ENCODE measurements at places on chromosomes 5 and 9.

- DNase-seq = no peak
Measured at GRCh38 chr5:74507370-74508005, 133.0 kb downstream of the ENC1 start.

GRCh38 chr5:173498286-173498685 is 118.2 kb downstream of the BOD1 start:
- no peak for DNase-seq

GRCh38 chr5:34900652-34901051 is 14.7 kb downstream of the RAD1 start:
- no peak for DNase-seq

DNA sequence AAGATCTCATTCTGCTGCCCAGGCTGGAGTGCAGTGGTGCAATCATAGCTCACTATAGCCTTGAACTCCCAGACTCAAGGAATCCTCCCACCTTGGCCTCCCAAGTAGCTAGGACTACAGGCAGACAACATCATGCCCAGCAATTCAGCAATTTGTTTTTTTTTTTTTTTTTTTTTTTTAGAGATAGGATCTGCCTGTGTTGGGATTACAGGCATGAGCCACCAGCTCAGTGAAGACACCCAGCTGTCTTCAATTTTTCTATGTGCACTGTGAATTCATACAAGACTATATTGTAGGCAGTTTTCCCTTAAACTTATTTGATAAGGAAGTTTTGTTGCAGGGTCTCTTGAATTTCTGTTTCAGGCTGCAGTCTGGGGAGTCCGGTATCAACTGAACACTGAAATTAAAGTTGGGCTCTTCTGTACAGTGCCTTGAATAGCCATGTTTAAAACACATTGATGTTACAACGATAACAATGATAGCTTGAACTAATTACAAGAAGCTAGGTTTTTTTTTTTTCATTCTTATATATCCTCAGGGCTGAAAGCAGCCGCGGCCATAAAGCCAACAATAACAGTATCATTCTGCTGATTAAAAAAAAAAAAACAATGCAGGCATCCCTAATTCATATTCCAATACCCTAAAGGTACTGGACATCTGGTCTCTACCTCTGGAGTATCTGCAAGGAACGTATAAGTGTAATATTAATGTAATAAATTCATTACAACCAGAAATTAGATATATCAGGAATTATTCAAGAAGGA is 63.5 kb downstream of the MPDZ start:
- DNase-seq = no peak

DNA sequence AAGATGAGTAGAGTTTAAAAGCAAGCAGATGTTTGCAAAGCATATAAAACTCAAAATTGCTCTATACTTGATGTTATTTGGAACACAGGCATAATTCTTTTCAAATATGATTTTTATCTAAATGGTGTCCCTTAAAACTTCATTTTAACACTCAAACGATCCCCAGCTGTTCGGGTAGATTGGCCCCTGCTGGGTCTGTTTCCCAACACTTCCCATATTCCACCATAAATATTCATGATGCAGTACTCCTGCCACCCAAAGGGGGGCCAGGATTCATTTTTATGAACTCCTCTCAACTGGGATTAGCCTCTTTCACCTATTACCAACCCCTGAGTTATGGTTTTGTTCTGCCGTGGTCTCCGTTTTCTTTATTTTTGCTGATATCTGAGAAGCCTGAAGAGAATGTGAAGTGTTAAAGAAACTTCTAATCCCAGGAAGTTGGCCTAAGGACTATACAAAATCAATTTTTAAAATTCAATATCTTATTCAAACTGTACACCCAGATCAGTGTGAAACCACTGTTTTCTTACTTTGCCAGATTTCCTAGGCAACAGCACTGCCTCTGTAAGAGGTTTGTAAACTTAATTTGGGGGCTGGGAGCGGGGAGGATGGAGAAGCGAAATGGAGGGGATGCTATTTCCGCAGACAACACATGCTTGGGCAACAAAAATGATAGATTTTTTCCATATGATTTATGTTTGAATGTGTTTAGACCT is 384.1 kb downstream of the DMRT2 start:
- no peak for DNase-seq

- DNase-seq = no peak
Measured at GRCh38 chr9:130100681-130101080, 47.0 kb downstream of the GPR107 start.

GRCh38 chr5:142182840-142183239 is 74.3 kb downstream of the NDFIP1 start:
- no peak for DNase-seq

DNA sequence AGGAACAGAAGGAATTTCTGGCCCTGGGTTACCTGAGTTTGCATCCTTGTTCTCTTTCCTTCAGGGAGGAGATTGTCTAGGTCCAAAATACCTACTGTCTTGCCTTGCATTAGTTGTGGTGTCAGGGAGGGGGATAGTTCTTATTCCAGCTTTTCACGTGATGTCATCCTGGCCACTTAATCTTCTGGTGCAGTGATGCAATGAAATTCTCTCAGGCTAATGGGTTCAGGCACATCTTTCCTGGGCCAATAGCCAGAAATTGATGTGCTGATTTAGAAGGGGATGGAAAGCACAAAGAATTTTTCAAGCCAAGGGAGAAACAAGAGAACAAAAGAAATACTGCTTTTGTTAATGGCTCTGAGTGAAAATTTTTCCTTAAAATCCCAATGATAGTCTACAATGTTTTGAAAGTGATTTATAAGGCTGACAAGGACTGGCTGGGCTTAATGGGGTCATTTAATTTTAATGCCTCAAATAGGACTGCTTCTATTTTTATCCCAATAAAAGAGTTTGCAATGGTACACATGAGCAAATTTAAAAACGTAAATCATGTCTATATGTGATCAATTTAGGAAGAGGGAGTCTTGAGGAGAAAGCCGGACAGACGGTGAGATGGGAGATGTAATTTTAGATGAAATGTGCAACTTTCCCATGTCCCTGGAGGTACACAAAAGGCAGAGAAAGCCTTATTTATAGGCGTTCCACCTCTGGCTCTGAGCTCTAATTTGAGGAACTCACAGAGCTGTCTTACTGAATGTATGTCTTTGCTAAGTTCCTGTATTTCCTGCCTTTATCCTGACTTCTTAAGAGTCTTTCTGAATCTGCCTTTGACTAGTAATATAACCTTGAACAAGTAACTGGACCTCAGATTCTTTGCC is 89.3 kb upstream of the SV2C start:
- no peak for DNase-seq

DNA sequence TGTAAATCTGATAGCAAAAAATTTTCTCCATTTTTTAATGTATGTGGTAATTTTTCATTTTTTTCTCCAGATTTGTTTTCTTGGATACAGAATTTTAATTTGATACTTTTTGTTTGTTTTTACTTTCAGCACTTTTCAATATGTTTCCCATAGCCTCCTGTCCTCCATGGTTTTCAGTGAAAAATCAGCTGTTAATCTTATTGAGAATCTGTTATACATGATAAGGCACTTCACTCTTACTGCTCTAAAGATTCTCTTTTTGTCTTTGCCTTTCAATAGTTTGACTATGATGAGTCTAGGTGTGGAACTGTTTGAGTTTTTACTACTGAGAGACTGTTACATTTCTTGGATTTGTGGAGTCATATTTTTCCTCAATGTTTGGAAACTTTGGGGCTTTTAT is 455.7 kb upstream of the NUDT12 start:
- no peak for DNase-seq

DNA sequence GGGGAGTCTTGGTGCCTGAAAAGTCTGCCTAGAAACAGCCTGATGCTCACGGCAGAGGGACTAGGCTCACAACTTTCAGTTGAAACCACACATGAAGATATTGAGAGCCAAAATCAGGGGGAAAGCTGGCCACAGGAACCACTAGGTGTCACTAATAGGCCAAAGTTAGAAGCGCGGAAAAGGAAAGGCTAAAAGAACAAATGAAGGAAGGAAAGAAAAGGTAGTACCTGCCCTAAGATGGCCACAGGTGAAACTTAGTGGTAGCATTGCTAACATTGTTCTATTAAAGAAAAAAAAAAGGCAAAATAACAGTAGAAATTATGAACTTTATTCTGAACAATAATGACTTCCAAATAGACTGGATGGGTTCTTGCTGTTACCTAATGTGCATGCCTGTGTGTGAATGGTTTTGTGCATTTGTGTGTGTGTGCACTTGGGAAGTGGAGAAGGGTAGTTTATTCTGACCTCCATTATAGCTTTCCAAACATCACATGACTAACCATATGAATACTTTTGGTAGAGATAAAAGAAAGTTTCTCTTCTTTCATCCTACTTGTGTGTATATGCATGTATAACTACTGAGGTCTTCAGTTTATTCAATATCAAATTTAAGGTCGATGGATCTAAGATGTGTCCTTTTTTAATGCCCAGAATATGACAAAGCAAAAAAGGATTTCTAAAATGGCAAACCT is 2.1 kb upstream of the RFESD start:
- no peak for DNase-seq

DNA sequence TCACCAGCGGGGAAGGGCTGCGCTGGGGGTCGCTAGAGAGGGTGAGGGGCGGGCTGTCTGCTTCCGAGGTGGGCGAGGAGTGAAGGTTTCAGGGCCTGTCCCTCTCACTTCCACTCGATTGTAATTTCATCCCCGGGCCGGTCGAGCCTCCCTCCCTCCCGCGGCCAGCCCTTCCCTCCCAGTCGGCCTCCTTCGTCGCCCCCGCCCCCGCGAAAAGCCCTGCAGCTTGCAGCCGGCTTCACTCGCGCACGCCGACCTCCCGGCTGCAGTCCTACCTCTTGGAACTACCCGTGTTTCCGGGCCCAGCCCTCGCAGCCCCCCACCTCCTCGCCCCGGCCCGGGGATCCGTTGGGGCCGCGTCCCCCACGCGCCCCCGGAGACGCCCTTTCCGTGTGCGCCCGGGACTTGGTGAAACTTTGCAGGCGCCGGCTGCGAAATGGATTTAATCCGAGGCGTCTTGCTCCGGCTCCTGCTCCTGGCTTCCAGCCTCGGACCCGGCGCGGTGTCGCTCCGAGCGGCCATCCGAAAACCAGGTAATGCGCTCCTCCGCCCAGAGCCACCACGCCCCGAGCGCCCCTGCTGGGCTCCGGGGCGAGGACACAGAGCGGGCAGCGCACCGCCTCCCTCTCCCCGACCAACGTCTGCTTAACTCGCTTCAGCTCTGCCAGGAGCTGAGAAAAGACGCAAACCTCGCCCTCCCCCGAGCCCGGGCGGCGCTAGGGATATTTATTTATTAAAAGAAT is at the start of gene EGFLAM:
Gene EGFLAM, plus strand, starts transcription at position 241 of the 743 bp plus-strand sequence. Its CDS starts 196 bp downstream, at position 437.
- peak; percentile 74 for DNase-seq

DNA sequence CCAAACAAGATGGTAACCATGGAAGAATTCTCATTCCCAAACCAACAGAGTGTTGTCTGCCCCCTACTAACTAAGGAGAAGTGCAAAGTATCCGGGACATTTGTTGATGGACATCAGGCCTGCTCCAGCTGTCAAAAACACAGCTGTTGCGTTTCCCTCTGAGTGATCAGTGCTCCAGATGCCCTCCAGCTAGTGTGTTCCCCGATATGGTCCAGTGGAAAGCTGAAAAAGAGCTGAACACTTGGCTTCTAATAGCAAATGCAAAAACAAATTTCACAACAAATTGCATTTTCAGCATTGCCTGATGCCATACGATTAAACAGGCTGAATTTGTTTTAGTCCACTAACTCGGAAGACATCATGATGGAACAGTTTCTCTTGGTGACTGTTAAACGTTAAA is 1398.7 kb downstream of the PTPRD start:
- no peak for DNase-seq

- no peak for DNase-seq
Measured at GRCh38 chr9:7729371-7730163, 70.0 kb downstream of the DMAC1 start.

DNA sequence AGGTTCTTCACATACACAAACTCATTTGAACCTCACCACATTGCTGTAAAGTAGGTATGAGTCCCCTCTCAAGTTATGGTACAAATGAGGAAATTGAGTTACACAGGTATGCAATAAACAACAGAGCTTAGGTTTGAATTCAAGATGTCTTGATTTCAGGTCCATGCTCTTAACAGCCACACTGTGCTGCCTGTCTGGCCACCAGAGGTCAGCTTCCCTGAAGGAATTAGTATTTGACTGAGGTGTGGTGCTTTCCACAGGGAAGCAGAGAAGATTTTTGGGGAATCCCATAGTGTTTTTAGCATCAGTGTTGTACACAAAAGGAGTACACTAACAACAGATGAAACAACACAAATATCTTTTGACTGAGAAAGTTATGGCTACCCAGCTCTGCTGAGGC is 94.4 kb upstream of the ITGA1 start:
- no peak for DNase-seq

GRCh38 chr9:136943291-136944211 is 987 bp downstream of the FBXW5 start:
- no peak for DNase-seq

DNA sequence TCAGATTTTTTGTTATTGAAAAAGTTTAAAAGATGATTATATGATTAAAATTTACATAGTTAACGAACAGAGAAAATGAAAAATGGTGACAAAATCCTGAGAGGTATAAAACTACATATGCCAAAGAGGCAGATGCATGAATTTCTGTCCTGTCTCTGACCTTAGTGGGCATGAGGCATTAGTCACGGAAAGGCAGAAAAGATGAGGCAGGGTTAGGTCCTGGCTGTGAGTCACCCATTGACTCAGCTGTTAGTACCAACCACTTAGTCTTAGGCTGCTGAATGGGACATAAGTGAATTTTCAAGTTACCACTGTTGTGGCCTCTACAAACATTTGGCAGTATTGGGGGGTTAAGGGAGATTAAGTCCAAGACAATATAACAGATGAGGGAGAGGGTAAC is 33.1 kb downstream of the RASA1 start:
- no peak for DNase-seq

GRCh38 chr9:70031141-70031545 is 12.5 kb upstream of the MAMDC2 start:
- DNase-seq = no peak

GRCh38 chr5:158807946-158808345 is 291.8 kb downstream of the EBF1 start:
- DNase-seq = no peak

- no peak for DNase-seq
Measured at GRCh38 chr9:80648336-80648735, 1041.0 kb downstream of the TLE1 start.

GRCh38 chr5:15946026-15946425 is 233.6 kb downstream of the MARCHF11 start:
- no peak for DNase-seq

DNA sequence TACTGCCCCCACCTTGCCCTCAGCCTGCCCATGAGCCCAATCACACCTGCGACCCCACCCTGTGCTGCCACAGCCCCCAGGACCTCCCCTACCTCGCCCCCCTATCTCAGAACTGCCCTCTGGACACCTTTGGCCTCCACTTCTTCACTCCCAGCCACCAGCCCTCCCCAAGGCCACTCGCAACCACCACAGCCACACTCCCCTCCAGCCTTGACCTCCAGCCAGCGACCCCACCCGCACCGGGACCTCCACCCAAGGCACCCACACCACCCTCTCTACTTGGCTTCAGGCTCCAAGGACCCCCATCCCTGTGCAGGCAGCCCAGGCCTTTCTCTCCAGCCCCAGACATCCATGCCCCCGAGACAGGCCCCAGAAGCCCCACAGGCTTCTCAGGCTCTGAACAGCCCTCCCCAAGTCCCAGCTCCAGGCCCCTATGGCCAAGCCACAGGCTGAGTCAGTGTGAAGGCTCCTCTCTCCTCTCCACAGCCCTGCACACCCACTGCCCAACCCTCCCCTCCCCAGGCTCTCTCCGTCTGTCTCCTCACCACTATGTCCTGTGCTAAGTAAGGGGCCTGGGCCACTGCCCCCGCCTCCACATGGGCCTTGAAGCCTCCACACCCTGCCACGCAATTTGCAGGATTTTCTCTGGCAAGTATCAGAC is 2.0 kb downstream of the AK1 start:
- DNase-seq = no peak

- no peak for DNase-seq
Measured at GRCh38 chr5:141514330-141515133, 25.7 kb downstream of the PCDHGC5 start.

GRCh38 chr9:104934691-104935500 is 6.9 kb upstream of the ABCA1 start:
- no peak for DNase-seq

All from type B pancreatic cell (in vitro differentiated cells).